ENCODE measurements at places on chromosomes 2 and 18. TPM values are rescaled to one million over a fixed set of nuclear protein-coding genes. Genes with fewer than 3 reads are reported as not detected.

Gene ICA1L
- 2.2 TPM for total RNA-seq

Gene ACVR1
- 25.4 TPM for total RNA-seq

Gene ARHGAP25
- total RNA-seq: 0.16 TPM

Gene CDKL4
- not detected for total RNA-seq

Gene ELOA2
- not detected for total RNA-seq

Gene NTSR2
- not detected for total RNA-seq

Gene RIT2
- not detected for total RNA-seq

Gene TMEM17
- total RNA-seq: 4.3 TPM

Gene GCG
- total RNA-seq: not detected

Gene NDUFV2
- total RNA-seq: 125 TPM

Gene ANKRD36B
- total RNA-seq: 3.9 TPM

Gene SEPTIN10
- 45.1 TPM for total RNA-seq

Gene ROCK2
- 28.1 TPM for total RNA-seq

Gene KIF5C
- 0.39 TPM for total RNA-seq

Gene PAIP2B
- total RNA-seq: 0.30 TPM

Gene HOXD4
- total RNA-seq: 0.27 TPM

Gene TBR1
- 0.03 TPM for total RNA-seq

Gene NOL4
- not detected for total RNA-seq

Gene SLC4A3
- 2.0 TPM for total RNA-seq

Gene UBE2E3
- 68.6 TPM for total RNA-seq

Gene FASTKD2
- 37.1 TPM for total RNA-seq

Gene SKOR2
- not detected for total RNA-seq

Gene CMPK2
- 1.3 TPM for total RNA-seq

Gene GPAT2
- total RNA-seq: not detected

Gene MYCN
- total RNA-seq: not detected

Gene FOXI3
- total RNA-seq: not detected

Gene GALNT14
- total RNA-seq: 41.6 TPM

Gene CYP26B1
- total RNA-seq: 12.8 TPM

Gene ERFE
- 6.7 TPM for total RNA-seq

Gene EMILIN2
- 12.7 TPM for total RNA-seq

Gene NEU2
- total RNA-seq: not detected

Gene STK17B
- 7.1 TPM for total RNA-seq

Gene NT5C1B
- not detected for total RNA-seq

Gene IL1F10
- total RNA-seq: not detected

Gene HTR2B
- total RNA-seq: 0.06 TPM

Gene MEP1B
- total RNA-seq: 0.05 TPM

Gene WDSUB1
- 8.2 TPM for total RNA-seq

Gene SCN2A
- not detected for total RNA-seq
